NCI-H1436 treated with DMSO at 0.1 percent for 48 hours (cell line): ENCODE measurements at places on chromosomes 2 and 18.

GRCh38 chr2:203544402-203544801, 9.3 kb upstream of the RAPH1 start:
- DNase-seq, result no peak

GRCh38 chr2:7539760-7540159, 622.5 kb downstream of the RNF144A start:
- no peak for DNase-seq

DNA sequence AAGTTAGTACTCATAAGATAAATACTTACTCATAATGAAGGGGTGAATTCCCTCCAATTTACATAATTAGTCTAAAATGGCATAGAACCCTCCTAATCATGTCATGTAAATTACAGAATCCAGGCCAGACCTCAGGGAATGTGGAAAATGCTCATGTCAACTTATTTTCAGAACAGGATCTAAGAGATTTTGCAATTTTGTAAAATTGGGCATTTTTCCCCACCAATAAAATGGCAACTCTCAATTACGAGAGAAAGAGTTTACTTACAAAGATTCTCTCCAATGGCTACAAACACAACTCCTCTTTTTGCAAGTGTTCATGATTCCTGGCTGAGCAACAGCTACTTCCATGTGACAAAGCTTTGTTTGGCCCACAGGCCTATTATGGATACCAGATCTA, 33.8 kb upstream of the SP5 start:
- no peak for DNase-seq

- DNase-seq, result no peak
These were observed 180.9 kb downstream of the TRABD2A start for GRCh38 chr2:84700006-84700405.

GRCh38 chr18:76499637-76500340, 4.7 kb upstream of the ZNF516 start:
- no peak for DNase-seq

GRCh38 chr2:128374001-128374710, 55.5 kb upstream of the HS6ST1 start:
- no peak for DNase-seq

GRCh38 chr18:28792404-28793086, 615.6 kb upstream of the CDH2 start:
- DNase-seq, result no peak

GRCh38 chr2:151827564-151828142, 568 bp downstream of the ARL5A start:
- DNase-seq, result no peak

GRCh38 chr2:53600815-53601214, 166.8 kb upstream of the CHAC2 start:
- DNase-seq, result no peak

DNA sequence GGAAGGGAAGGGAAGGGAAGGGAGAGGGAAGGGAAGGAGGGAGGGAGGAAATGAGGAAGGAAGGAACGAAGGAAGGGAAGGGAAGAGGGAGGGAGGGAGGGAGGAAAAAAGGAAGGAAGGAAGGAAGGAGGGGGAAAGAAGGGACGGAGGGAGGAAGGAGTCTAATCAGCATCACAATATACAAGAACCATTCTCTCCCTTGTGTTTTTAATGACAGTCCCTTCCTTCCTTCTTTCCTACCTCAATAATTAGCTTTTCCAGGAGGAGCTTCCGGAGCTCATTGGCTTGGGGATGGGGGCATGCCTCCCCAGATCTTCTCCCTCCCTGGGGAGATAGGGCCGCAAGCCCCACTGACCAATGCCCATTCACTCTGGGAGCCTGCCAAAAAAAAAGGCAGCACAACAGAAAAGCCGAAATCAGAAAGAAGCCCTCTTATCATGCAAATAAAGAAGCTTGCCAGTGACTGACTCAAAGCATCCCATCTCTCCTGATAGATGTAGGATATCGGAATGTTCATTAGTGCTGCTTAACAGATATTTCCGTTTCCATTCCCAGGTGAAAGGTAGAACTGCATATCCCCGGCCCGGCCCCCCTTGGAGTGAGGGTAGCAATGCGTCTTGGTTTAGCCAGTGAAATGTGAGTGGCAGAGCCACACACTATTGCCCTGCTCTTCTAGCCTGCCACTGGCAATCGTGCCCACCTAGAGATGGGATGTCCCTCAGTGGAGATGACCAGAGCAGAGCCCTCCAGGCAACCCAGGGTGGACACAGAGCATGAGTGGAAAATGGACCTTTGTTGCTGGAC, 17.8 kb upstream of the SMAD7 start:
- no peak for DNase-seq

- DNase-seq, result no peak
These were observed 115.1 kb downstream of the STPG4 start for GRCh38 chr2:47039913-47040562.

GRCh38 chr2:220811115-220811514, 761.0 kb downstream of the EPHA4 start:
- no peak for DNase-seq

- DNase-seq, result peak; percentile 28
These were observed 41.6 kb upstream of the PLB1 start for GRCh38 chr2:28454016-28454930.

- DNase-seq, result no peak
These were observed 644 bp downstream of the PTGR3 start for GRCh38 chr18:75208155-75208835.

DNA sequence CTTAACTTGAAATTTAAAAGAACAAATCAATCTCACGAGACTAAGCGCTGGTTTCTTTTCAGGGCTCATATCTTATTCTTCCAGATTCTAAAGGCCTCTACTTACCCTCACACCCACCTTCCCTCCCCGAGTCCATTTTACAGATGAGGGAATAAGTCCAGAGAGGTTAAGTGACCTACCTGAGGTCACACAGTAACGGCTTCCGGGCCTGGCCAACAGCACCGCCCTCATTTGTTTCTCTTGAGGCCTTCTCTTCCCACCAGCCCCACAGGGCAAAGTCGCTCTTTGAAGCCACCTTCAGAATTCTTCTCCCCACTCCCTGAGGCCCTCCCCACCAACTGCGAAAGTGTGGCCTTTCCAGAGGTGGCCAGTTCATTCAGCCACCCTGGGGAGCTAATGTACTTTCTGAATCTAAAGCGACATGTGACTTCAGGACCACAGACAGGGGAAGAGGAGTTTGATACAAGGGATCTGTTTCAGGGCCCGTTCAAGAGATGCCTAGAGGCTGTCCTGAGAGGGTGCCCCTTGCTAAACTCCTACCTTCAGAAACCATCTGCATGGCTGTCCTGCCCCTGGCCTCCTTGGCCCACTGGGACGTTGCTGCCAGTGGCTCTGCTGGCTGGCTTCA, 275.3 kb downstream of the HAUS1 start:
- no peak for DNase-seq

DNA sequence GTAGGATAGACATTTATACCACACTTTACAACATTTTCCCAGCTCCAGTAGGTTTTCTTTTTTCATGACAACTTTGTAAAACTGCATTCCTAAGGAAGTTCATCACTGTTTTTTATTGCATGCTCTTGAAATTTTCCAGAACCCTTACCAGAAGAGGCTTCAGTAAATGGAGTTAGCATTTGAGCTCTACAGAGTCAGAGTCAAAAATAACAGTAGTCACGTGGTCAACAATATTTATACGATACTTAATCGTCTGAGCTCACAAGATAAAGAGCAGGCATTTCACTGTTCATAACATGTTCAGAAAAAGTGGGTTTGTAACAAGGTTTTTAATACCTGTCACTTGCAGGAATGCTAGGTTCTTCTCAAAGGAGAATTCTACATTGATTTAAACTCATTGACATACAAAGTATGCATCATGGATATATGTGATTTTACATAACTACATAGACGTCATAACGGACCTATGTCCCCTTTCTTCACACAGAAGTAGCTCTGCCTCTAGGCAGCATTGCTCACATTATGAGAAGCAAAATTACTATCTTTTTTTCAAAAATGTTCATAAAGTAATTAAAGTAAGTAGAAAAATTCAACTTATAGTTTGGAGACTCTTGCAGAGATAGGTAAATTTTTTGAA, 187.0 kb upstream of the COL3A1 start:
- no peak for DNase-seq

DNA sequence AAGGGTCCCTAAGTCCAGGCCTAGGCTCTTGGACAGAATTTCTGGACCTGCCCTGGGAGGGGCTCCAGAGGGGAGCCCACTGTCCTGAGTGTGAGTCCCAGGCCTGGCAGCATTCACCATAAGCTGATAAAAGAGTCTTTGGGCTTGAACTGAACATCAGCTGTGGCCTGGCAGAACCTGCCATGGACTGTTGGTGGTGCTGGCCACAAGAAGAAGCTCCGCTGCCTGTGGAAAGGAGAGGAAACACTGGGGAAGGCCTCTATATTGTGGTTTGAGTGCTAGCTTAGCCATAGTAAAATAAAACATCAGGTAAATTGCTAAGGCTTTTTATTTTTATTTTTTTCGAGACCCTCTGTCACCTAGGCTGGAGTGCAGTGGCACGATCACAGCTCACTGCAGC, 20.9 kb upstream of the BAZ2B start:
- no peak for DNase-seq

- DNase-seq, result no peak
These were observed 136.3 kb downstream of the TMEM17 start for GRCh38 chr2:62369541-62370202.

GRCh38 chr2:231393149-231394131, 2.1 kb upstream of the B3GNT7 start:
- no peak for DNase-seq

DNA sequence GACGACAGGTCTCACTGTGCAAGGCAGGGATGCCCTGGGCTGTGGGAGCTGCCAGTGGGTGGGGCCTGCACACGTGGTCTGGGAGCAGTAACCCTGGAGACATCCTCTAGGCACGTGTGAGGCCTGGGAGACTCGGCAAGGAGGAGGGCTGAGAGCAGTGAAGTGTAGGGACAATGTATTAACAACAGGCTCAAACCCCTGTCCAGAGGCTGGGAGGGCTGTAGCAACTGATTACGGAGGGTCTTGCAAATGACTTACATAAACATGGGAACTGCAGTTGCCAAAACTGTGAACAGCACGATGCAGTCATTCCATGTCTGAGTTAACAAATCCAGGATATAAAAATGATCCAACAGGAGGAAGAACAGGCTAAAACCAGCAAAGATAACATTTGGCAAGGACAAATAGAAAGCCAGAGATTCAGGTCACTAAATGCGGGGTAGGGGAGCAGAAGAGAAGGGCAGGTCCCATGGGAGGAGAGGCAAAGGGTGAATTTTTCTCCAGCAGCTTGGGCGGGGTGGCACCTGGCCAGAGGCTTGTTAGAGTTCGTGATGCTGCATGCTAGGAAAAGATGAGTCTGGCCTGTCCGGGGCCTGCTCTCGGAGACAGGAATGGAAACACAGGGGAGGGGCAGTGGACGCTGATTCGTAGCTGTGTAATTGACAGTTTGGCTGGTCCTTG, 44.9 kb downstream of the CYP27C1 start:
- DNase-seq, result no peak
